Stimulated activated CD4-positive, alpha-beta T cell treated with anti-CD3 and anti-CD28 coated beads, Interleukin-15, amount 100 ng/mL, for 1 hour (primary cell): ENCODE measurements at places on chromosomes 5 and 9.

- no peak for DNase-seq
Measured at GRCh38 chr5:52997424-52997823, 8.3 kb downstream of the ITGA2 start.

DNA sequence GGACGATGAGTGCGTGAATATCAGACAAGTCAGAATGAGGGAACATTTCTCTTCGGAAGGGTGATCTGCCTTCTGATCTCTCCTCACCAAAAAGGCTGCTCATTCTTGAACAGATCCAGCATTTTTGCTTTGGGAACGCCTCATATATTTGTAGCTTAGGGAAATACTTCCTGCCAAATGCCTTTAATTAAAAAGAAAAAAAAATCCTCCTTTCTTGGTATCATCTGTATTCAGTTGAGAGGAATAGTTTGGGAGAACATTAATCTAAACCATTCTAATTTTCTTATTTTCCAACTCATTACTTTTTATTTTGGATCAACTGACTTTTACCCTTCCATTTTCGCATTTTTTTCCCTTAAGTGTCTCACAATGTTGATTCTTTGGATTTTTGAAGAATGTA, 163.4 kb downstream of the SNX18 start:
- DNase-seq: no peak

- DNase-seq: no peak
Measured at GRCh38 chr9:3992222-3992621, 307.6 kb downstream of the GLIS3 start.

GRCh38 chr9:108643731-108644510, 211.9 kb downstream of the ACTL7B start:
- no peak for DNase-seq

- no peak for DNase-seq
Measured at GRCh38 chr9:126156898-126157297, 169.7 kb upstream of the MVB12B start.

DNA sequence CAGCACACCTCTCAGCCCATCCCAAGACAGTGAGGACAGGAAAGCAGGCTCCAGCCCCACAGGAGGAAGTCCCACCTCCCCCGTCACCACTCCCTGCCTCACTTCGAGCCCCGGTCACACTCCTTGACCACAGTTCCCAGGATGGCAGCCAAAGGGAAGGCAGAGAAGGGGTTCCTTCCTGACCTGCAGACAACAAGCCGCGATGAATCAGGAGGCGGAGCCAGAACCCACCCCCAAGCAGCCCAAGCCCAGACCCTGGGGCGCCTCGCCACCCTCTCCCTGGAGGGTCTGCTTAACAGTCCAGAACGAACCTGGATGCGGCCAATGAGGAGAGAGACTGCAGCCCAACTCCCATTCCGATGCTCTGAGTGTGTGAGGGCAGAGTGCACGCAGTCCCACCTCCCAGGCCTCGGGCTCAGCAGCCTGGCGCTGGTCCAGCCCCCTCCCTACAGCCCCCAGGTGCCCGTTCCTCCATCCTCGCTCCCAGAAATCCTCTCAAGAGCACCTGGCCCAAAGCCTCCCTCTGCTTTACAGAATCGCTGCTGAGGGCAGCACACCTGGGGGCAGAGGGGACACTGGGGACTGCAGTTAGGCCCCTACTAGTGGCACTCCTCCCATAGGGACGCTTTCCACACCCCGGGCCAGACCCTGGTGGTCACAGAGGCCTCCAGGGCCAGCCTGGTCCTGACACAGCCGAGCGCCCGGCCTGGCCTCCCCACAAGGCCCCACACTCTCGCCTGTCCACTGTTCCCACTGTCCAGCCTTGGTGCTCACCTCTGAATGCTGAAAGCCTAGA, 69.6 kb upstream of the LRRTM2 start:
- no peak for DNase-seq

DNA sequence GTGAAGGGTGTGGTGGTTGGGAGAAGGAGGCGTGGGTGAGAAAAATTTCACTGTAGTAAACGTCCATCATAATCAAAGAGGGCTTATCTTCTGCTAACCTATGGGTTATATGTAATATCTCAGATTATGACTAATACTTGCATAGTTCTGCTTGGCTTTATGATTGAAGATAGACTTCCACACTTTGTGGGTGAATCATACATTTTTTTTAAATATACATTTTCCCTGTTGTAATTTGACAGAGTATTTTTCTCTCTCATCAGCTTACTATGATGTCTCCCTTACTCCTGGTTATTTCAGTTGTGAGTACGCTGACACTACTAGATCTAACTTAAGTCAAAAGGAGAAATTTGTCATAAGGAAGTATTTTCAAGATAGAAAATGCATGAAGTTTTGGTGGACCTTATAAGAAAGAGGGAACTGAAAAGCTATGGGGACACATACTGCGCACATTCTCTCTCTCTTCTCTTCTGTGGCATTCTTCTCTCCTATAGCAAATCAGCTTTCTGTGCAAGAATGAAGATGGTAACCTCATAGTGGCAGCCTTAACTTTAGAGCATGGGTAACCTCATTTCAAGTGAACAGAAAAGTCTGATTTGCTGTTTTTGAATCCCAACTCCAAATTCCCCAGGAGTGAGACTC, 4.9 kb upstream of the JAK2 start:
- DNase-seq: no peak

DNA sequence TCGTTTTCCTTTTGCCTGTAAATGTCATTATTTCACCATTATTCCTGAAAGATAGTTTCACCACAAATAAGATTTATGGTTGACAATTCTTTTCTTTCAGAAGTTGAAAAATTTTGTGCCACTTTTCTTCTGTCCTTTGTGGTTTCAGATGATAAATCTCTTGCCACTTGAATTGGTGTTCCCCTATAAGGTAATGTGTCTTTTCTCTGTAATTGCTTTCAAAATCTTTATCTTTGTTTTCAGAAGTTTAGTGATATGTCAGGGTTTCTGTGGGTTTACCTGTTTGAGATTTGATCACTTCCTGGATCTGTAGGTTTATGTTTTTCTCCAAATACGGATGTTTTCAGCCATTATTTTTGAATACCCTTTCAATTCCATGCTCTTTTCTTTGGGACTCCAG, 14.6 kb downstream of the RASA1 start:
- no peak for DNase-seq

DNA sequence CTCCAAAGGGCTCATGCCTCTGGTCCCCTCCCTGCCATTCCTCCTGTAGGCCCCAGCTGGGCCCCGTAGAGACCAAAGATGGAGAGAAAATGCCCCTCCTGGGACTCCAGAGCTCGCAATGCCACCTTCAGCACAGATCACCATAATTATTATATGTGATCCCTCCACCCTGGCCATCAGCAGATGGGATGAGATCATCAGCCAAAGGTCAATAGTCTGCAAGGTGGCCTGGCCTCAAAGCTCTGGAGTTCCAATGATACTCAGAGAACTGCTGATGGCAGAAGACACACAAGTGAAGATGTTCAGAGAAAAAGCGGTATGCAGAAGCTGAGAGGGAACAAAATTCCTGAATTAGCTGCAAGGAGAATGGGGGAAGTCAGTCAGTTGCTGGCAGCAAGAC, 5.0 kb downstream of the RPP25L start:
- no peak for DNase-seq

DNA sequence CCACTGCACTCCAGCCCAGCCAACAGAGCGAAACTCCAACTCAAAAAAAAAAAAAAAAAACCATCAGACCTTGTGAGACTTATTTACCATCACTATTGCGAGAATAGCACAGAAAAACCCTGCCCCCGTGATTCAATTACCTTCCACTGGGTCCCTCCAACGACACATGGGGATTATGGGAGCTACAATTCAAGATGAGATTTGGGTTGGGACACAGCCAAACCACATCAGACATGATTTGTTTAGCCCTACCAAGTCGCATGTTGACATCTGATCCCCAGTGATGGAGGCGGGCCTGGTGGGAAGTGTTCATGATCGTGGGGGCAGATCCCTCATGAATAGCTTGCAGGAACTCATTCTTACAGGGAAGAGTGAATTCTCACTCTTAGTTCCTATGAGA, 26.6 kb downstream of the MYO10 start:
- no peak for DNase-seq

- no peak for DNase-seq
Measured at GRCh38 chr5:167389537-167389936, 901.9 kb upstream of the WWC1 start.

- DNase-seq: no peak
Measured at GRCh38 chr5:124591583-124591982, 154.9 kb downstream of the ZNF608 start.

- DNase-seq: no peak
Measured at GRCh38 chr5:36596247-36596646, 10.2 kb upstream of the SLC1A3 start.

DNA sequence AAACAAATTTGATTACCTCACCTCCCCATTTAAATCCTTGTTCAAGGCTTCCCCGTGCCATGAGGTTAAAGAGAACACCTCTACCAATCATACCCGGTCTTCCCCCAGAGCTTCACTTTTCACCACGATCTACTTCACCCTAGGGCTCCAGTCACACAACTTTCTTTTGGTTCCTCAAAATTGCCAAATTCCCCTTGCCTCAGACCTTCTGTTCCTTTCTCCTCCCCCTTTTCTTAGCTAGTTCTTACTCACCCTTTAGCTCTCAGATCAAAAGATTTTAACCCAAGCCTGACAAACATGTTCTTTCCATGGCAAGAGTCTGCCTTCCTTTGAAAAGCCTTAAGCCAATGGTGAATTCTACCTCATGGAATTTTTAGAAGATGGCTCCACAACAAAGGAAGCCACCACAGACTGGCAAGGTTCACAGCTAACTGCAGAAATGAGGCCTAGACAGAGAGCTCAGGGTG, 56.7 kb downstream of the MAPKAP1 start:
- no peak for DNase-seq

DNA sequence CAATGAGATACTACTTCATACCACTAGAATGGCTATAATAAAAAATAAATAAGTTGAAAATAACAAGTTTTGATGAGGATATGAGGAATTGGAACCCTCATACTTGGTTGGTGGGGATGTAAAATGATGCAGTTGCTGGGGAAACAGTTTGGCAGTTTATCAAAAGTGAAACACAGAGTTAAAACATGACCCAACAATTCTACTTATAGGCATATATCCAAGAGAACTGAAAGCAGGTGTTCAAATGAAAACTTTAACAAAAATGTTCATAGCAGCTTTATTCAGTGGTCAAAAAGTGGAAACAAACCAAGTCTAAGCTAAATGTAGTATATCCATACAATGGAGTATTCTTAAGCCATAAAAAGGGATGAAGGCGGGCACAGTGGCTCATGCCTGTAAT, 13.1 kb upstream of the LHFPL2 start:
- DNase-seq: no peak

DNA sequence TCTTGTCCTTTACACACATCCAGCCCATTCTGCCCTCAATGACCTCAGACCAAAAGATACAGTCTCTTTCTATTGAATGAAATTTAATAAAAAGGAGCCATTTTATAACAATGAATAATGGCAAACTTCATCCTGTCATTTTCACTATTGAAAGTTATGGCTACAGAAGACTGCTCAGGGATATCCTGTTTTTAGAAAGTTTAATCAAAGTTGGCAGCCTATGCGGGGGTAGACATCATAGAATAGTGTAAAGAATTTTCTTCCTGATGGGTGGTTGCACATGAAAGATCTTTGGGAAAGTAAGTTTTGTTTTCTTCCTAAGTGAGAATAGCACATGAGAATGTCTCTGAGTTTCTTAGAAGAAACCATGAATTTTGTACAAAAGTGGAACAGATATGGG, 670.4 kb upstream of the CDH6 start:
- DNase-seq: no peak
